Mesenteric fat pad (tissue), 1 donor: ENCODE measurements at places on chromosomes 2 and 18.

DNA sequence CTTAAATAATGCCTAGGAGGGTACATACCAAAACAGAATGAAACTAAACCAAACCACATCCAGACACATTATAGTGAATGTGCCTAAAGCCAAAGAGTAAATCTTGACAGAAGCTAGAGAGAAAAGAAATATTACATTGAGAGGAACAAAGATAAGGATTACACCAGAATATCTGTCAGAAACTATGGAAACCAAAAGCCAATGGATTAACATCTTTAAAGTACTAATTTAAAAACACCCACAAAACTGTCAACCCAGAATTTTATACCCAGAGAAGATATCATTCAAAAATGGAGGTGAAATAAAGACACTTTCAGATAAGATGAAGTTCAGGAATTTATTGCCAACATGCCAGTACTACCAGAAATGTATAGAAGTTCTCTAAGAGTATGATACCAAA lies 198.5 kb upstream of the ZEB2 start:
- no peak for DNase-seq

GRCh38 chr2:69138793-69139459 lies 125.9 kb downstream of the ANTXR1 start:
- DNase-seq, result no peak

DNA sequence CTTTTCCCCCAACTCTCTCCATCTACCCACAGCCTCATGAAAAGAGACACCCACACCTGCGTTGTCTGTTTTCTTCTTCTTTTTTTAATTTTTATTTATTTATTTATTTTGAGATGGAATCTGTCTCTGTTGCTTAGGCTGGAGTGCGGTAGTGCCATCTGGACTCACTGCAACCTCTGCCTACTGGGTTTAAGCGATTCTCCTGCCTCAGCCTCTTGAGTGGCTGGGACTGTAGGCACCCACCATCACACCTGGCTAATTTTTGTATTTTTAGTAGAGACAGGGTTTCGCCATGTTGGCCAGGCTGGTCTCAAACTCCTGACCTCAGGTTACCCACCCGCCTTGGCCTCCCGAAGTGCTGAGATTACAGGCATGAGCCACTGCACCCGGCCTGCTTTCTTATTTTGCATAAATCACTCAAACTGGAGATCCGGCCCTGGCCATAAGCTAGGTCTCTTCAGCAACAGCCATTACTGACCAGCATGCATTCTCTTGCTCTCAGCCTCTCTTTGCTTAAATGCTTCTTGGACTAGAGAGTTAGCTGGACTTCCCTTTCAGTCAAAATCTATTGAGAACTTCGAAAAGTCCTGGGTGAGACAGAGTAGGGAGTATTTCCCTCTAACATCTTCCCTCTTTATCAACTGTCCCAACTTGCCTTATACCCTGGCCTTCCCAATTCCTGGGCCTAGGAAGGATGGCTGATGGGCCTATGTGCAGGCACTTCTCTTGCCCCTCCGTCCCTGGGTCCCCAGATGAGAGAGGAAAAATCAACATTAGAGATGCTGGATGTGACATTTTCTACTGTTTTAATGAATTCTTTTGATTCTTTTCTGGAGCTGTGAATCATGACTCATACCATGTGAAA lies 27.3 kb downstream of the MYCN start:
- peak; percentile 43 for DNase-seq

- no peak for DNase-seq
Measured at GRCh38 chr2:106011380-106011779, 182.7 kb downstream of the UXS1 start.

DNA sequence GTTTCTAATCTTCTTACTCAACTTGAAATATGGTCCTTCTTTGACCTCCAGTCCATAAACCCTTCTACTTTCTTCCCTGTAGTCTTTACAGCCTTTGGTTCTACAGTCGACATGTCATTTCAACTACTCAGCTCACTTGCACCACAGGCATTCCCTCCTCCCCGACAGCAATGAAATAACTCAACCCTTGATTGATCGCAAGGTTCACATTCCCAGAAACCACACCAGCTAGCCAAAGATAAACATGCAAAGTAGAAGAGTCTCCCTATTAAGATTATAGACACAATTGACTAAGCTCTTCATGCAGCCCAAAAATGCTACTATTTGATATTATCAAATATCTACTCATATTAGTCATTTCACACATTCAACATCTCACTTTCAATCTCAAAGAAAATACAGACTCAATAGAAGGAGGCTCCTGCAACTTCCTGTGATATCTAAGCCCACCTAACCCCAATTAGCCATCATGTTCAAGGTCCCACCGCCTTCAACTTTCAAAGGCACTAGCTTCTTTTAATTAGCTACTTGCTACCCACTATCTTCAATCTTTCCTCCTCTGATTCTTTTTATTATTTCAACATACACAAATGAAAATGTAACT lies 50.8 kb downstream of the RTTN start:
- no peak for DNase-seq

DNA sequence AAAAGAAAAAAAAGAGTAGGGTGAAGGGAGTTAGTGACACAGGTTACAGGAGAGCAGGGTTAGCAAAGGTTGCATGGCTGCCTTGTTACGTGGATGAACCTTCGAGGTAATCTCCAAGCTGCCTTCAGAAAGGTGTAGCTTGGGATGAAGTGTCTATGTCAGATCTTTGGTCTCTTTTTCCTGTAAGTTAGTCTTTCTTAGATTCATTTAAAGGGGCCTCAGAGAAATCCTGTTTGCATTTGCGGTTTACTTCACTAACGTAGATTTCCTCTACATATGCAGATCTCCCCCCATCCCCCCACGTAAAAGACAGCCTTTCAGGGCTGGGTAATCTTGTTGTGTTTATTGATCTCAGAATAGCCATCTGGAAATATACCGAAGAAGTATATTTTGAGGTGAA lies 83.7 kb downstream of the MTA3 start:
- DNase-seq, result no peak

DNA sequence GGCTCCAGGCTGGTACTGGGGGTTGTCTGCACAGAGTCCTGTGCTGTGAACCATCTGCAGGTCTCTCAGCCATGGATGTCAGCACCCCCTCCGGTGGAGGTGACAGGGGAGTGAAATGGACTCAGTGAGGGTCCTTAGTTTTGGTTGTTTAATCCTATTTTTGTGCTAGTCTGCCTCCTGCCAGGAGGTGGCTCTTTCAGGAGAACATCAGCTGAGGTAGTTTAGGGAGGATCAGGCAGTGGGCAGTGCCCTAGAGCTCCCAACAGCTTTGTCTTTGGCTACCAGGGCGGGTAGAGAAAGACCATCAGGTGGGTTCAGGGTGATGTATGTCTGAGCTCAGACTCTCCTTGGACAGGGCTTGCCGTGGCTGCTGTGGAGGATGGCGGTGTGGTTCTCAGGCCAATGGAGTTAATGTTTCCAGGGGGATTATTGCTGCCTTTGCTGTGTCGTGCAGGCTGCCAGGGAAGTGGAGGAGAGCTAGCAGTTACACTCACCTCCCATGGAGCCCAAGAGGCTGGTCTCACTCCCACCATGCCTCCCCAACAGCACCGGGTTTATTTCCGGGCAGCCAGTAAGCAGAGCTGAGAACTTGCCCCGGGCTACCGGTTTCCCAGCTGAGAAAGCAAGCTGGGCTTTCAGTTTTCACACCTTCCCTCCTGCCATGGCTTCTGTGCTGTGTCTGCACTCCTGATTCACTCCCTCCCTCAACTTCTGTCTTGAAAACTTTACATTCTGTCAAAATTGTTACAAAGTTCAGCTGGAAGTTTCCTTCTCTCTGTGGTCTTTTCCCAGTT lies 563.4 kb downstream of the XIRP2 start:
- DNase-seq, result no peak

DNA sequence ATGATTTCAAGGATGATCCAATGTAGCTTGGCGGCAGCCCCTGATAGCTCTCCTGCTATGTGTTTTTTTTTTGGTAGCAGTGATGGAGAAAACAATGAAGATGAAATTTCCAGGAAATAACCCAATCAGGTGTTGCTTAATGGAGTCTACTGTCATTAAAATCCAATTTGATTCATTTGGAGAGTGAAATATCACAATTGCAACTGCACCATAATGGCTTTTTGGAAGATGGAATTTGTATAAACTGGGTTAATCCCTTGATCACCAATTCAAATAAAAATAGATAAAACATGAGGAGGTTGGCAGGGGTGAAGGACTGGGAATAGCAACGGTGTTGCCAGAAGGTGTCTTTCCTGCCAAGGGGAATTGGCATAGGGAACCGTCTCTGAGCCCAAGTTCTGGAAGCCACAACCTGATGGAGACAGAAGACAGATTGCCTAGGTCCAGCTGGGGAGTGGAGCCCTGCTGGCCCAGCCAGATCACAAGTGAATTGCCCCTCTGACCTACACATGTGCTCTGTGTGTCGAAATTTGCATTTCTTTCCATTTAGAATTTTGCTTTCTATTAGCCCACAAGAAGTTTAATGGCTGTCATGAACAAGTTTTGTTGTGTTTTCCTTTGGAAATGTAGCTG lies 170.3 kb upstream of the SPRED2 start:
- DNase-seq, result no peak

- no peak for DNase-seq
Measured at GRCh38 chr2:241123816-241124536, 21.9 kb upstream of the MTERF4 start.

DNA sequence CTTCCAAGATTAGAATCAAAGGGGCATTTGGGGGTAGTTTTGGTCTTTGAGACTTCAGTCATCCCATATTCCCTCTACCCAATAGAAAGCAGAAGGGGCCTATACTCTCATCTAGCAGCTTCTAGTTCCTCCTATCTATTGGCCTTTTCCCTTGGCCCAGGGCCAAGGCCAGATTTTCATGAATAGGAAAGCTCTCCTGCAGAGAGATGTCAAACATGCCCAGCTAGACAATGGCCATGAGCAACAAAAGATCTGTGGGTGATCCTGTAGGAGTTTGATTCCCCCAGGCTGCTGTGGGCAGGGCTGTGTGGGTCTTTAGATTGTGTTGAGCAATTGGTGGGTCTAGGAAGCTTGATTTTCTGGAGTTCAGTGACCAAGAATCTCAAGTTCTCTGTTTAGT lies 2.9 kb upstream of the ADCYAP1 start:
- no peak for DNase-seq

GRCh38 chr18:62596145-62597005 lies 73.5 kb downstream of the ZCCHC2 start:
- DNase-seq, result no peak

DNA sequence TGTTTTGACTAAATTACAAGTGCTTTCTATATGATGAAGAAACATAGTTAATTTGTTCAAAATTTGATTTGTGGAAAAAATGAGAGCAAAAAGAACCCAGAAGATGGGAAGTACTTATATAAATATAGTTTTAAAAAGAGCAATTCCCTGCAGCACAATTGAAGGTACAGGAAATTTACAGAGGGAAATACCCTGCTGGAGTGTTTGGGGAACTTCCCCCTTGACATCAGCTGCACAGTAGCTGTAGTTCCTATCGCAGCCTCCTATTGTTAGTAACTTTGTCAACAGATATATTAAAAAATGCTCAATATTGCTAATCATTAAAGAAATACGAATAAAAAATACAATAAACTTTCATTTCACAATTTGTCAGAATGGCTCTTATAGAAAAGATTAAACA lies 1118.8 kb upstream of the ZEB2 start:
- no peak for DNase-seq

DNA sequence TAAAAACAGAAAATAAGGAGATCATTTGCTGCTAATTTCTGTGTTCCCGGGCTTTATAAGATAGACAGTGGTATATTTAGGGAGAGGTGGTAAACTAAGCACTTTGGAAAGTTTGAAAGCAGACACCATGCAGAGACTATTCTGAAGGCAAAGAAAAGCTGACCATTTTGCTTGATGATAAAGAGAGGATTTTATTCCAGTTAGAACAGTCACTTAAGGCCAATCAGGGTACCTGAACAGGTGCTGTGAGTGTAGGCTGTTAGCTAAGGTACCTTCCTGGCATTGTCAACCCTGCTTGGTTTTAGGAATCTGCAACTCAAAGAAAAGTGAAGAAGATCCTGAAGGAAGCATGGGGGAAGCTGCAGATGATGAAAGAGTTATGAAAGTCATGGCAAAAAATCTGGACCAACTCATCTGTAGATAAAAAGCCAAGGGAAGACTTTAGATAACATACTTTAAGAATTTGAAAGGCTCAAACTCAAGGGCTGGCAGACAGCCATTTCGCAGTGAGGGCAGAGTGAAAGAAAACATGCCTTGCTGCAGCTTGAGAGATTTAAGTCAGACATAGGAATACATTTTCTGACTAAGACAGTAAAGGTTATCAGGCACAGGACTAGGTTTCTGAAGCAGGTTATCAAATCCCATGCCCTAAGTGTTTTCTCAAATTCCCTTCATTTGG lies 80.1 kb upstream of the ARL5A start:
- no peak for DNase-seq

GRCh38 chr2:6177811-6178210 lies 485.6 kb downstream of the SOX11 start:
- DNase-seq, result no peak

DNA sequence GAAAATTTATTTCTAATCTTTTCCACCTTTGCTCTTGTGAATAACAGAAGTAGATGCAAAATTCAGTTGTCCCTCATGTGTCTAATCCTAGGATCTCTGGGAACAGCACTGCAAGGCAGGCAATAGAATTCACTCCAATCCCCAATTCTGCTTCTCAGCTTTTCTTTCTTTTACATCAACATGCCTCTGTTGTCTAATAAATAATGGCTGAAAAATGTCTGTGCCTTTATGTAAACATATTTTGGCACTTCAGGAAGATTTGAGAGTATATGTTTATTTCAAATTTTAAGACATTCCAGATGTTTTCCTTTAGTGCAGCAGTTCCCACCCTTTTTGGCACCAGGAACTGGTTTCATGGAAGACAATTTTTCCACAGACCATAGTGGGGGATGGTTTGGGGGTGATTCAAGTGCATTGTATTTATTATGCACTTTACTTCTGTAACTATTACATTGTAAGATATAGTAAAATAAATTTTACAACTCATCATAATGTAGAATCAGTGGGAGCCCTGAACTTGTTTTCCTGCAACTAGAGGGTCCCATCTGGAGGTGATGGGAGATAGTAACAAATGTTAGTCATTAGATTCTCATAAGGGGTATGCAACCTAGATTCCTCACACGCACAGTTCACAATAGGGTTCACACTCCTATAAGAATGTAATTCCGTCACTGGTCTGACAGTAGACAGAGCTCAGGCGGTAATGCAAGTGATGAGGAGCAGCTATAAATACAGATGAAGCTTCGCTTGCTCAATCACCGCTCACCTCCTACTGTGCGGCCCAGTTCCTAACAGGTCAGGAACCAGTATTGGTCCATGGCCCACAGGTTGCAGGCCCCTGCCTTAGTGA lies 590.3 kb upstream of the CNTNAP5 start:
- DNase-seq, result no peak

DNA sequence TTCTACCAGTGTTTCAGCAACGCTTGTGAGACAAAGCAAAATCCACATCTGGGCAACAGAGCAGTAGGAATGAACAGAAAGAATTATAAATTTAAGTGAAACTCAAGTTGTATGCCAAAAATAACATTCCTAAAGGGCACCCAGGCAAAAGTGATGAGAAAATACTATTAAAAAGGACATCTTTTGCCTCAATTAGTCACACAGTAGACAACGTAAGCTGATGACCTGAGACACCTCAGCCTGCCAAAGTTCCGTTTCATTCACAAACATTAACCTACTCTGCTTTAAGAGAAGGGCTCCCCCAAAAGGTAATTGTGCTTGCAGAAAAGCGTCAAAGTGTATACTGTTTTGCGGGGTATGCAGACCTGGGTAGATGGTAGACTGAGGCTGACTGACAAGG lies 7.2 kb downstream of the HDLBP start:
- DNase-seq, result no peak

- peak; percentile 59 for DNase-seq
Measured at GRCh38 chr2:123245156-123245555, 779.9 kb upstream of the CNTNAP5 start.

GRCh38 chr2:167293943-167294775 lies 405.9 kb downstream of the XIRP2 start:
- DNase-seq, result no peak
